ENCODE measurements at places on chromosomes 5 and 9.

GRCh38 chr9:128706045-128706444, 3.7 kb downstream of the PKN3 start:
- DNase-seq = peak; percentile 21

- no peak for DNase-seq
Observed at GRCh38 chr9:1969160-1969559, 46.0 kb upstream of the SMARCA2 start.

- peak; percentile 45 for DNase-seq
Observed at GRCh38 chr5:179256328-179257175, 88.7 kb downstream of the ADAMTS2 start.

- no peak for DNase-seq
Observed at GRCh38 chr5:141477815-141478214, 2.0 kb downstream of the PCDHGC3 start.

- DNase-seq = no peak
Observed at GRCh38 chr5:16659536-16659935, 42.7 kb upstream of the RETREG1 start.

DNA sequence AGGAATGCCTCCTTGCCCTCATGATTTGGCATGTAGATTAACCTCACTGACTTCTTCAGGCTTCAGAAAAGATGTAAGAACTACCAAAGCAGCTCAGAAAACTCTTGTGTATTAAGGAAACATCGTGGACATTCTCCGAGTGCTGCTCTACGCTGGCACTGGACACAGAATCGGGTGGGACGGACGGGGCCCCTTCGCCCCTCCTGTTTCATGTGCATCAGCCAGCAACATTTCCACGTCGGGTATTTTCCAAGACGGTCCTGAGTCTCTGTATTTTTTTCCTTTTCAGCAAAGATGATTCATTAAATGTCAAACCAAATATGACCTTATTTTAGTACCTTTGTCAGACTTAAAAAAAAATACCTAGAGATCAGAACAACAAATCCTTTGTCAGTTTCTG, 583.6 kb downstream of the CCDC171 start:
- no peak for DNase-seq

DNA sequence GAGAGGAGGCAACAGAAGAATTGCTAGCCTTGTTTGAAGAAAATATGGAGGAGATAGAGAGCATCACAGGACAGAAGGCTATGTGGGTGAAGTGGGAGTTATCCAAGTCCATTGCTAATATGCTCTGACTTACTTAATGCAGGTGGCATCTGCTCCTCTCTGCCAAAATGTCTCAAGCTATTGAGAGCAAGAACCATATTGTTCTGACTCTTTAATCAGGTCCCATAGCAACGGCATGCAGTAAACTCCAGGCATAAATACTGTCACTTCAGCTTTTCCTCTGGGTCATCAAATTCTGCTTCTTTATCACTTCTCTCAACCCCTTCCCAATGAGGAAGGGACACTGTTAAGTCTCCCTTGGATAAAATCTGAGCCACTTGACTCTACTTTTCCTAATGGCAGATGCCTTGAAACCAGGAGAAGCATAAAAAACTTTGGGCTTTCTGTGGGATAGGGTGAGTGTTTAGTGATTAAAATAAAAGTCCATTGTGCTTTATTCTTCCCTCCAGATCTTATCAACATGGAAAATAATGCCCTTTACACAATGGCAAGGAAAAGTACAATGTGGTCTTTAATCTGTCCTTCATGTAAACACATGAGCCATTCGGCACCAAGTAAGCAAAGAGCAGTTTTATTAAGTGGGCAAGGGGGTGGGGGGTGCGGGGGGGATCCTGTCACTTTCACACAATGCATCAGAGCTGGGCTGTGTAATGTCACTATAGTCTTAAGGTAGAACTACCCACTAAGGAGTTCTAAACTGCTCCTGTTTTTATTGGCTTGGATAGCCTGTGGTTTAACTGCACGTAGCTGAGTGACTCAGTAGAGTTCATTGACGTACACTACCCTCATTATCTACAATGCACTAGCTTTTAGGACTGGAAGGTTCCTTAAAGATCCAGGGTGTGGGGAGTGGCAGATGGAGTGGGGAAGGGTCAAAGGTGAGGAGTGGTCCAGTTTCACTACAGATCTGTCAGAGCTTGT, 71.0 kb upstream of the TARS1 start:
- DNase-seq = no peak
